ENCODE measurements at places on chromosomes 16 and 17.
A peak's percentile ranks its signal among the peaks of the same experiment; 100 is the strongest.

DNA sequence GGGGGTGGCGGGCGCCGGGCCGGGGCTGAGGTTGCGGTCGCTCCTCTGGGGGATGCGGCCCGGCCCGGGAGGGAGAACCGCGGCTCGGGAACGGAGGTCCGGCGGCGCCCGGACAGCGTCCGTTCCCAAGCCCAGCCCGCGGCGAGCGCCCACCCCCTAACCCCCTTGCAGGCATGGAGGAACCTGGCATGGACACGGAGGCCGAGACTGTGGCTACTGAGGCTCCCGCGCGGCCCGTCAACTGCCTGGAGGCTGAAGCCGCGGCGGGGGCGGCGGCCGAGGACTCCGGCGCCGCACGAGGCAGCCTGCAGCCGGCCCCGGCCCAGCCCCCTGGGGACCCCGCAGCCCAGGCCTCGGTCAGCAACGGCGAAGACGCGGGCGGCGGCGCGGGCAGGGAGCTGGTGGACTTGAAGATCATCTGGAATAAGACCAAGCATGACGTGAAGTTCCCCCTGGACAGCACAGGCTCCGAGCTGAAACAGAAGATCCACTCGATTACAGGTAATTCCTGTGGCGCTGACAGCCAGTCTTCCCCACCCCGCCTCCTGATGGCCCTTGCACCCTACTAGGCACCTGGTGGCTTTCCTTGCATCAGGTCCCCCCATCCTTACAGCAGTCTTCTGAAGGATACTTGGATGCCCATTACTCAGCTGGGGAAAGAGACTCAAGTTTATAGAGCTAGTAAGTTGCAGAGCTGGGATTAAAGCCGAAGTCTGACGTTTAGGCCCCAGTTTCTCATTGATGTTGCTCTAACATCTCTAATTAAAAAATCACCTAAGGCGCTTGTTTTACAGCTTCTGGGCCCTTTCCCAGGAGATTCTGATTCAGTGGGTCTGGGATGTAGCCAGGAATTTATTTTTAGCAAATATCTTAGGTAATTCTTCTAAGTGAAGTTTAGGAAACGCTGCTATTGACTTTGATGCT is 514 bp downstream of the UBFD1 start:
- DNase-seq = peak; percentile 43

DNA sequence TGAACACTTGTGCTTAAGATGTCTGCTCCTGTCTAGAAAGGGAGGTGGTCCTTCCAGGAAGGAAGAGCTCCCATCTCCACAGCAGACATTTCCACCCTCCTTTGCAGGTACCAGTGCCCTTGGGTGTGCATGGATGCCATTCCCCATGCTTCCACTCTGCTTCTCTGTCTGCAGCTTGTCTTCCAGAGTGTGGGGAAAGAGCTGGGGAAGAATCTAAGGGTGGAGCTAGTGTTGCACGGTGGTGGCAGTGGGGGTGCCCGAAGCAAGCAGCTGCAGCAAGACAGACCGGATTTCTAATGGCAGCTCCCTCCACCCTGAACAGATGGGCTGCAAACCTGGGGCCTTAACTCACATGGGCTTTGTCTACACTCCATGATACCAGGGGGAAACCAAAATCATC is 22.6 kb upstream of the HOXB13 start:
- no peak for DNase-seq

DNA sequence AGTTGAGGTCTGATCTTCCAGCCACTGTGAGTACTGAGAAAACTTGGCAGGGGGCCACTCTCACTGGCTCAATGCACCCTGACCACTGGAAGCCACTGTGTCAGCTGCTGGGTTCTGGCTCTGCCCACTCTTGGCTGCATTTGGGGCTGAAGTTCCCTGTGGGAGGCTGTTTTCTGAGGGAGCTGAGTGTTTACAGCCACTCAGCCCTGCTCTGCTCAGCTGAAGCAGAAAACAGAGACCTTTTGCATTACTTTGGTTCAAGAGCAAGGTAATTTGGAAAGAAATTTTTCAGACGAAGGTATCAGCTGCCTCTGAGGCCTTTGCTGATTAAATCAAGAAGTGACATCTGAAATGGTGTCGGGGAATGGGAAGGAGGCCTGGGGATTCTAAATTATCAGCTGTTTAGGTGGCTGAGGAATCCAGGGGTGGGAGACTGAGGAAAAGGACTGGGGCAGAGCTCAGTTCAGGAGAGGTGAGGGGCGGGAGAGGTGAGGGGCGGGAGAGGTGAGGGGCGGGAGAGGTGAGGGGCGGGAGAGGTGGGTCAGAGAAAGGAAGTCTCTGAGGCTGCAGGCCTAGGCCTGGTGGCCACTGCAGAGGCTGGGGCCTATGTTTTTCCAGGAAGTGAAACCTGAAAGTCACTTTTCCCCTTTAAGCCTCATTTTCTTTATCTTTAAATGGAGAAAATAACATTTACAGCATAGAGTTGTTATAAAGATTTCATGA is at the start of gene ACSM5:
TSS of gene ACSM5 (plus strand) at position 137 of the 723 bp plus-strand sequence. CDS start 1,951 bp downstream, outside the sequence.
- peak; percentile 48 for DNase-seq

GRCh38 chr17:1095853-1096173 is 84.0 kb downstream of the ABR start:
- DNase-seq = no peak

DNA sequence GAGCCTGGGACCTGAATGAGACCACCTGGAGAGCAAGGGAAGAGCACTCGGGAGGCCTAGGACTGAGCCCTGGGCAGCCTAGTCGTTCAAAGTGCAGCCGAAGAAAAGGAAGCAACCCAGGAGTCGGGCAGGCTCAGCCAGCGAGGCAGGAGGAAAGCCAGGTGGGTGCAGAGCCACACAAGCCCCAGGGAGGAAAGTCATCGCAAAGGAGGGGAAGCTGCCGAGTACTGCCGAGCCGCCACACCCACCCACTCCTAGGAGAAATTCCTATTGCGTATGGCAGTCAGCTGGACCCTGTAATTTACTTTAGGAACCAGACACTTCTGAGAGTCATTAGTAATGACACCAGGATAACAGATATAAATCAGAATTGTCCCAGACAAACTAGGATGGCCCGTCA is 187.6 kb downstream of the KATNIP start:
- no peak for DNase-seq

GRCh38 chr16:85862476-85863383 is 36.2 kb upstream of the IRF8 start:
- DNase-seq = no peak

DNA sequence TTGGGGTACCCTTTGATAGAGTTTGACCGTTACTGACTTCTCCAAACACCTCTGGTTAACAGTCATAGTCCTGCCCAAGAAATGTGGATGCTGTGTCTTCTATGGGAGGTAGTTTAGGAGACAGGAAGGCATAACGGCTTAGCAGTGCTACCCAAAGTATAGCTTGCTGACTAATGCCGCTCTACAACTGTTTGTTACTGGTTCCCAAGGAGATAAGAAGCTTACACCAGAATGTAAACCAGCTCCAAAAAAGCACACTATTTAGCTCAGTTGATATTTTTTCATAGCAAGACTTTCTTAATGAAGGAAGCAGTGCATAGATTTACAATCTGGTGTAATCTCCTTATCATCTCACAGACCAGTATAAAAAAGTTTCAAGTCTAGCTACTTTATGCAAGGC is 95.7 kb downstream of the HS3ST3B1 start:
- no peak for DNase-seq

- DNase-seq = no peak
Observed at GRCh38 chr17:36069136-36069535, 5.1 kb downstream of the CCL18 start.

- DNase-seq = no peak
Observed at GRCh38 chr16:67648764-67649407, 3.9 kb downstream of the CARMIL2 start.

- no peak for DNase-seq
Observed at GRCh38 chr16:35599429-35600160, 2140.2 kb downstream of the TP53TG3F start.

DNA sequence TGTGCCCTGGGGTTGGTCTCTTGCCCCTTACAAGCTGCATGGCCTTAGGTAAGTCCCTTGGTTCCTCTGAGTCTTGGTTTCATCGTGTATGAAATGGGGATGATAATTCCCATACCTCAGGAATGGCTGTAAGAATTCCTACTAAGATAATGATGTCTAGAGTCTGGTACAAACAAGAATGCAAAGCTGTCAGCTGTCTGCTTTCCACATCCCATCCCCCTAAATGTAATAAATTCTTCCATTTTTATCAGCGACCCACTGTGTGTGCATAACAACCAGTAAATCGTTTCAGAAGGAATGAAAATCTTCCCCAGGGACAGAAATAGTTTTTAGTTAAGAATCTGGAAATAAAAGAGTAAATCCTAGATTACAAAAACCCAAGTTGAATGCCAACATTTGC is 95.4 kb downstream of the CPPED1 start:
- DNase-seq = no peak

GRCh38 chr17:31415004-31415454 is 23.6 kb downstream of the RAB11FIP4 start:
- DNase-seq = no peak

GRCh38 chr16:23499801-23500200 is 10.5 kb downstream of the GGA2 start:
- no peak for DNase-seq

GRCh38 chr16:89322321-89323119 is 105.0 kb downstream of the ZNF778 start:
- DNase-seq = peak; percentile 80

DNA sequence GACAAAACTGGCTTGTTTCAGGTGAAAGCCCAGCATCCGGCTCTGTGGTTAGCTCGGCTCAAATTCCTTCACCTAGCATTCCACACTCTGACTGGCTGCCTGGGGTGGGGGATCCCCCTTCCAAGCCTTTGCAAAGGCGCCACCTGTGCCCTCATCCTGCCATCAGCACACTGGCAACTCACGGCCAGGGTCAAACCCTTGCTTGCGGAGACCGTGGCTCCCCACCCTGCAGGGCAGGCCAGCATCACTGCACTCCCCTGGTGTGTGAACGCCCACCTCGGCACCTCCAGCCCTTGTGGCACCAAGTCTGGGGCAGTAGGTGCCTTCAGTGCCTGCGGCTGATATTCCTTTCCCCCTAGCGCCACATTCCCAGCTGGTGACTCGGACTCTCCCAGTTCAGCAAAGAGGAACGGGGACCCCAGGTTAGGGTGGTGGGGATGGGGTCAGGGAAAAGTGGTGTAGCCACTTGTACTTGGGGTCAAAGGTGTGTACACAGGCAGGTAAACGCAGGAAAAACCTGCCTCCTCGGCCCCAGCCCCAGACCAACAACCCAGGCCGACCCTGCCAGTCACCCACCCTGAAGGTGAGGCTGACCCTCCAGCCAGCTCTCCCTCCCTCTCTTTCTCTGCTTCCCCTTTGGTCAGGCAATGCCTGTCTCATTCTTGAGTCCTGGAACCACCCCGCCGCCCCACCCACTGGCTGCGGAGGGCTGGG is 1.1 kb downstream of the FLII start:
- peak; percentile 81 for DNase-seq

DNA sequence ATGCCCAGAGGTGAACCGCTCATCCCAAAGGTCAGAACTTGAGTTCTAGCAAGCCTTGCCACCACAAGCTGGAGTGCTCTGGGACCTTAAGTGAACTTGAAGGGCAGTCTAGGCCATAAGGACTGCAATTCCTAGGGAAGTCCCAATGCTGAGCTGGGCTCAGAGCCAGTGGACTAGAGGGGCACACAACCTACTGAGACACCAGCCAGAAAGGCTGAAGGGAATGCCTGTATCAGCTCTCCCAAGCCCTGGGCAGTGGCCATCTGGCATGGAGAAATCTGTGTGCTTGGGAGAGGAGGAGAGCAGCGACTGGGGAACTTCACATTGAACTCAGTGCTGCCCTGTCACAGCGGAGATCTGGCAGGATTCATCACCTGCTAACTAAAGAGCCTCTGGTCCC is 201.3 kb downstream of the CEP112 start:
- no peak for DNase-seq

DNA sequence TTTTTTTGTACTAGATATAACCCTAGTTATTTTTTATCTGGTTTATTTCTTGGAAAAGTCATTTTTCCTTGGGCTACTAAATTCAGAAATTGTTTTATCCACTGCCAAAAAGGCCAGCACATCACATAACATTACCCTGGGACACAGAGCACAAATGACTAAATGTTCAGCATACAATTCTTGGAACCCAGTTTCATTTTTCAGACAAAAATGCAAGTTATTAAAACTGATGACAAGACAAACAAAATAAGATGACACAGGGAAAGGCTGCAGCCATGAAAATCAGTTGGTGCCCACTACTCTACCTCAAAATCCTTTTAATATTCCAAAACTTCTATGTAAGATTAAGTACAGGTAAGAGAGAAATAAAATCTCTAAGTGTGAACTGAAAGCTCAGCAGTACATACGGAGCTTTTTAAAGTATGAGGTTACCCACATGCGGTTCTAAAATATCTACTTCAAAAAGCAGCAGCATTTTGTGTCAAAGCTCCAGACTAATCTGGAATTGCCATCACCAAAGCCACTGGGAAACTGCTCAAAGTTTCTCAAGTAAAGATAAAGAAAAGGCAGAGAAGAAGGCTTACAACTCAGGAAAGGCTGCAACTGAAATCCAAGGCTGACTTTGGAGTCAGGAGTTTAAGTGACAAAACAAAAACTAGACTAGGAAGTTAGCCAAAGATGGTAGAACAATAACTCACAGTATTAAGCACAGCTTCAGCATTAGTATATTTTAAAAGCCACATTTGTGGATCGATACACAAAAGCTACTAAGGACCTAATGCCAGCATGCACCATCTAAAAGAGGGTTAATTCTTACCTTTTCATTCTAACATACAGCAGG is 41.4 kb downstream of the AP1G1 start:
- DNase-seq = no peak

- no peak for DNase-seq
Observed at GRCh38 chr17:72258711-72259110, 137.9 kb downstream of the SOX9 start.

DNA sequence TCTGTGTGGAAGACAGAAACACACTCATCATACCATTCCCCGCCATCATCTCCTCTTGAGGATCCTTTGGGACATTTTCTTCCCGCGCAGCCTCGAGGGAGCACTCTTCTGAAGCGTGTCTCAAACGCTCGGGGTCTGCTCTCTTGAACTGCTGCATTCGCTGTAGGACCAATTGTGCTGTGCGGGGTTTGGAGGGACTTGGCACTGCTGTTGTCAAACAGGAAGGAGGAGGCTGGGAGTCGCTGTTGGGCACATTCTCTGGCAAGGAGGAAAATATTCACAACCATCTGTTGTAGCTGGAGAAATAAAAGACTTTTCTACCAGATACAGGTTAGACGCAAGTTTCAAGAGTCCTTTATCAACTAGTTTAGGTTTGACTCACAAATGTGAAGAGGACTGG is 5.0 kb downstream of the SLX4 start:
- no peak for DNase-seq

All from A172 (cell line).